ENCODE measurements at places on chromosomes 3 and 15.

DNA sequence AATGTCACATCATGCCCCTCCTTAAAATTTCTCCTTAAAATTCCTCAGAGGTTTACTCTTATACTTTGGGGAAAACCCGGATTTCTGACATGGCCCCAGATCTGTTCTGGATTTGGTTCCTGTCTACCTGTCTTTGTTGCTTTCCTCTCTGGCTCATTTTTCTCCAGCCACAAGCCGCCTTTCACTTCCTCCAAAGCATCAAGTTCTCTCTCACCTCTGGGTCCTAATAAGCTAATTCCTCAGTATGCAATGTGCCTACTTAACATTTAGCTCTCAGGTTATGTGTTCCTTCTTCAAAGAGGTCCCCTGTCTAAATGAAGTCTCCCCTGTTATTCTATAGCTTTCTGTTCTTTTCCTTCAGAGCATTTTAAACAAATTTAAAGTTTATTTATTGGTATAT lies 16.1 kb downstream of the HMG20A start:
- no peak for DNase-seq

- no peak for DNase-seq
Measured at GRCh38 chr3:78589778-78590177, 1178.0 kb downstream of the ROBO1 start.

DNA sequence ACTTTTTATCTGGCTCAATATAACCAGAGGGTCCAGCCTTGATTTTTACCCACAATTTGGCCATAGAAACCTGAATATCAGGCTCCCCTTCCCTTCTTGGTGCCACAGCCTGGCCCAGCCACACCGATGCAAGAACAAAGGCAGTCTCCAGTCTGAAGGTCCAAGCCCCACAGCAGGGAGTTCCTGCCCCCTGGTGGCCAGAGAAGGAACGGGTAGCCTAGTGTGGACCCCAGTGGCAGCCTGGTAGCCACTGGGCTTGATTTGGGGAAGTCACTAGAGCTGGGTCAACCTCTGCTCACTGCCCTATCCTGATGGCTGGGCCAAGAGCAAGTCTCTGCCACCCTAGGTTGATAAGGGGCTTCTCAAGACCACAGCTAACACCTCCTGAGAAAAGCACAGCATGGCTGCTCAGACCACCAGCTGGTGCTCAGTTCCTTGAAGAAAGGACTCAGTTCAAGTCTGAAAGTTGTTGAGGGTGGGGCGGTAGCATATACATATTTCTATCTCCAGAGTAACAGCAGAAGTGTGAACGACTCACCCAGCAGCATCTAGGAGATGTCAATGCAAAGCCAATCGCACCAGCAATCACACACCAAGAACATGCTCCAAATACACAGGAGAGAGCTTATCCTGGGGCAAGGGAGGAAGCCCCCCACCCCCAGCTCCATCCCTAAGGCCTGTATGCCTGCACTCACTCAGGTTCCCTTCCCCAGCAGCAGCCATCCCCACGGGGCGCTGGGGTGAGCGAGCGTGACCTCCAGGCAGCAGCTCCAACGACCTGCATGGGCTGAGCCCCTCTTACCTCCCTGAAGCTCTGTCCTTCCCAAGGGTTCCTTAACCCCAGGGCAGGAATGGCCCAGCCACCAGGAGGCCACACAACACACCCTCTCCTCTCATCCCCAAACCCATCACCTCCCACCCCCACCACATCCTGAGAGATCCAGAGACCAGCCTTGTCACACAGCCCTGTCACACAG lies 7.6 kb downstream of the PFKFB4 start:
- peak; percentile 58 for DNase-seq

GRCh38 chr3:64958199-64958843 lies 270.5 kb upstream of the ADAMTS9 start:
- no peak for DNase-seq

- no peak for DNase-seq
Measured at GRCh38 chr15:72737723-72738122, 45.8 kb downstream of the ADPGK start.

GRCh38 chr3:100316641-100317069 lies 17.9 kb upstream of the NIT2 start:
- DNase-seq: peak; percentile 5

GRCh38 chr3:197017003-197017402 lies 12.6 kb downstream of the MELTF start:
- no peak for DNase-seq

DNA sequence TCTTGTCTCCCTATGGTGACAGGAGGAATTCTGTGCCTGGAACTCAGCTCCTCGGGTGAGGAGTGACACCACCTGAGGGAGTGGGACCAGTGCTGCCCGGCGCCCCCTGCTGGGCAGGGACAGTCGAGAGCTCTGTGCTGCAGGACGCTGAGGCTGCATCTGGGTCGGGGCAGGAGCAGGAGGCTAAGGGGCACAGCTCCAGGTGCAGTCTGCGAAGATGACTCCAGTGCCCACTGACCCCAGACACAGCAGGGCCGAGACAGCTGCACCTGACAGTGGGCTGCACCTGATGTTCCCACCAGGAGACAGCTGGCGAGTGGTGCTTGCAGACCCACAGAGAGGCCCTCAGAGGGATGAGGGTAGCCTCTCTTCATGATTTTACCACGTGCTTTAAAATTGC lies 152.9 kb downstream of the ATP10A start:
- no peak for DNase-seq

DNA sequence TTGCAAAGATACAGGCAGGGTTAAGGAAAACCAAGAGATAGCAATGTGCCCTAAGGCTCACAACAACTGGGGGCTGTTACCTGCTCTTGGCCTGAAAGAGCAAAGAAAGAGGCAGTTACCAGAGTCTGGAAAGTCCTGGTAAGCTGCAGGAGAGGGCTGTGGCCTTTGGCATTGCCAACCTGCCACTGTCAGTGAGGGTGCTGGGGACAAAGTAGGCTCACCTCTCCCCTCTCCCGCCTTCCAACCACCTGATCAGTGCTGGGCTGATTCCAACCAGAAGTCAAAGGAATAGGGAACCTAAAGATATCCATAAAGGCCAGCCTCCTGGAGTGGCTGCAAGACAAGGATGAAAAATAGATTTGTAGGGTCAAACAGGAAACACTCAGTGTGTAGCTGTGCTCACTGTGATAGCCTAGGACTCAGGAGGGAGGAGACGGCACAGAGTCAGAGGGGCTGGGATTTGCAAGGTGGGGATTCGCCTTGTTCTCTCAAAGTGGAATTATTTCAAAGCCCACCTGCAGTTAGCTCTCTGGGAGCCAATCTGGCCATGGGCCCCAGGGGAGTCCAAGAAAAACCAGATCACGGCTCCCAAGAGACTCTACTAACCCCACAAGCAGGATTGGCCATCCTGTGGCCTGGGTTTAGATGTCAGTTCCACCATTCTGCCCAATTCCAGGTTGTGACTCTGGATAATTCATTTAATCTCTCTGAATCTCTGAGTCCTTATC lies 204.0 kb upstream of the BCL6 start:
- DNase-seq: no peak

GRCh38 chr15:41656188-41656587 lies 4.0 kb upstream of the MGA start:
- no peak for DNase-seq

- DNase-seq: no peak
Measured at GRCh38 chr3:110623571-110623970, 448.0 kb upstream of the NECTIN3 start.

- no peak for DNase-seq
Measured at GRCh38 chr15:52154896-52155865, 36.0 kb downstream of the GNB5 start.

DNA sequence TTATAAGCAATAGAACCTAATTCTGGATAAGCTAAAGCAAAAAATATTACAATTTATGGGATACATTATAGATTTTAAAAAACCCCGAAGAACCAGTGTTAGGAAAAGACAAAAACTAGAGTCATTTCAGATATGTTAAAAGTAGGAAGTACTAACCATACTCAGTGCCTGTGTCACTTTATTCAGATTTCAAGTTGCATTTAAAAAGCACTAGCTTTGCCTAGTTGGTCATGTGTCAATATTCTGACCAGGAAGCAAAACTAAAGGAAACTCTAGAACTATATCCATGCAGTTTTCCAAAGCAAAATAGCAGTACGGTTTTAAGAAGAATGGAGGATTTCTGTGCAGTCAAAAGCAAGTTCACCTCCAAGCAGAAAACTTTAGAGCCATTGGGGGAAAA lies 88.4 kb downstream of the RAP2B start:
- DNase-seq: no peak

DNA sequence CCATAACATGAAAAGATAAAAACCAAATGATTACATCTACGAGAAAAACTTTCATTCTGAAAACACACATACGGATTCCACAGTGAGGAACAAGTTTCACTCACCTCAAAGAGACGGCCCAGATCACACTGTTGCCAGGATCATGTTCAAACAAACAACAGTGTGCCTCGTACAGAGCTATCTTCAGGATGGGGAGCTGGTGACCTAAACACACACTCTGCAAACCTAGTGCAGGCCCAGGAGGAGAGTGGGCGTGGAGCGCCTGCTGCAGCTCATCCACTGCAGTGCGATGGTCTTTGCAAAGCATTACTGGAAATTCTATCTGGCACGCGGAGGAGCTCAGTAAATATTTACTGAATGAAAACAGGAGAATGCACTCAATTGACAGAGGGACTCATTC lies 38.5 kb downstream of the TAMM41 start:
- DNase-seq: no peak

GRCh38 chr3:149891621-149892020 lies 78.6 kb downstream of the RNF13 start:
- DNase-seq: no peak

- DNase-seq: no peak
Measured at GRCh38 chr3:31934866-31935265, 46.2 kb downstream of the OSBPL10 start.

DNA sequence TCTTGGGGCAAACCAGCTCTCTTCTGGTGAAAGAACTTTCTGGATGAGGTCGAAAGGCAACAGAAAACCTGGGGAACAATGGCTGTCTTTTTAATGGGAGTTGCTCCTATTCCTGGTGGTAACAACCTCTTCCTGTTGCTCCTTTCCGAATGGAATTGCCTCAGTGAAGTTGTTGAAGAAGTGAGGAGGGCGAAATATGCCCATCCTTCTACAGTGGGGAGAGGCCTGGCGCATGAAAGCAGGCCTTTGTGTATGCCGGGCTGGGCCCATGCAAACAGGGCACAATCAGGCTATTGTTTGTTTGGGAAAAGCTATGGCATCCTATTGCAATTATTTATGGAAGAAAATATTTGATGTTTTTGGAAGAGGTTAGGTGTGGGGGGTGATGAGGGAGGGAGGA lies 166.9 kb downstream of the IGF1R start:
- no peak for DNase-seq

- no peak for DNase-seq
Measured at GRCh38 chr3:136093771-136094170, 102.4 kb downstream of the MSL2 start.

DNA sequence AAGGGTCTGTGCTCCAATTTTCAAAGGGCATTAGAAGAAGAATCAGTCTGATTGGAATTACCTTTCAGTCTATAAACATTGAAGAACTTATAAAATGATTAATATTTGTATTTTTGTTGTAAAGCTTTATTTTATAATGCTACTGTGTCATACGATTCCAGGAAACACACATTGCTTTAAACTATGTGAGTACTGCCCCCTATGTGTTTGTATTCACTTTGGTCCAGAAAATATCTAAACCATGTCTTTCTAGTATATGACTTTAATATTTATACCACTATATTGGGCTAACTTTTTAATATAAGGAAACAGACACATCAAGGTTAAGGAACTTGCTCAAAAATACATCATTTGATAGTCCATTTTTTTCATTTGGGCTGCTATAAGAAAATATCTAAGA lies 3.2 kb upstream of the RIOX2 start:
- DNase-seq: no peak

DNA sequence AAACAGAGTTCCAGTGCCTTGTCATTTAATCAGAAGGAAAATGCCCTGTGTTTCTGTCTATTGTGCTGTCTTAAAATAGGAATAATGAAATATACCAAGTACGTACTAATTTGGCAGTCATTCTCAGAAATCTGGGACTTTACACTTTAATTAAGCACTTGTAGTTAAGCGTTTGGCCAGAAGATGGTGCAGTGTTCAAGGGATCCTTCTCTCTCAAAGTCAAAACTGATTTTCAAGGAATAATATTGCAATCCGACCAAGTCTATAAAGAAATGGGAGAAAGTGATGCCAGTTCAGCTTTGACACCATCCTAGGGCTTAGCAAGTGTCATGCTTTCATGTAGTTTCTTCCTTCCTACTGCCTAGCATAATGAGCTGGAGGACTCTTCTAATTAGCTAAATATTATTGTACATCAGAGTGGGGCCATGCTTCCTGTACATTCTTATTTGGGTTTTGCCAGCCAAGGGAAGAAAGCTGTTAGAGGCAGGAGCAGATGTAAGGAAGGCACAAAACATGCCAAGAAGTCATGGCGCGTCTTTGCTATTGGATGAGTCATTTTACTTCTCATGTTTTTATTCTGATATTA lies 64.8 kb downstream of the SAMMSON start:
- DNase-seq: no peak

- DNase-seq: no peak
Measured at GRCh38 chr15:89679212-89679611, at the start of gene PLIN1. Gene PLIN1 (minus strand): TSS chr15:89679367. CDS start chr15:89677489, 1,878 bp downstream.
